Glomerular endothelial cell (primary cell): ENCODE measurements at places on chromosomes 7 and 10. TPM values are rescaled to one million over a fixed set of nuclear protein-coding genes. Genes with fewer than 3 reads are reported as not detected.

GRM3 gene
- total RNA-seq, result not detected in 2 replicates

SORCS1 gene
- total RNA-seq, result not detected in 2 replicates

HNRNPF gene
- total RNA-seq, result 175 and 203 TPM in 2 replicates

CYP3A5 gene
- 0.10 TPM in 1 of 2 replicates, not detected in the other for total RNA-seq

NKX2-3 gene
- not detected in 2 replicates for total RNA-seq

KLF14 gene
- total RNA-seq, result not detected in 2 replicates

CALCR gene
- total RNA-seq, result not detected in 2 replicates

SLC26A5 gene
- total RNA-seq, result not detected in 2 replicates

SVOPL gene
- not detected in 2 replicates for total RNA-seq

OR9A2 gene
- 0.18 TPM in 1 of 2 replicates, not detected in the other for total RNA-seq

ARMC3 gene
- not detected in 2 replicates for total RNA-seq

C7orf33 gene
- not detected in 2 replicates for total RNA-seq

SLC18A2 gene
- total RNA-seq, result 0.10 TPM in 1 of 2 replicates, not detected in the other

HOXA1 gene
- total RNA-seq, result 2.5 and 5.5 TPM in 2 replicates

PDE6C gene
- not detected in 2 replicates for total RNA-seq

ASZ1 gene
- not detected in 2 replicates for total RNA-seq

MYOZ1 gene
- total RNA-seq, result not detected in 2 replicates

FAM237B gene
- total RNA-seq, result not detected in 2 replicates

SAP25 gene
- 0.29 and 1.8 TPM in 2 replicates for total RNA-seq

IL2RA gene
- not detected in 2 replicates for total RNA-seq

DDIT4 gene
- total RNA-seq, result 54.6 and 80.2 TPM in 2 replicates

VWDE gene
- total RNA-seq, result 0.35 TPM in 1 of 2 replicates, not detected in the other

SFTPA1 gene
- not detected in 2 replicates for total RNA-seq

LFNG gene
- 14.8 and 21.7 TPM in 2 replicates for total RNA-seq

CFAP69 gene
- 0.10 and 0.88 TPM in 2 replicates for total RNA-seq

TMEM176A gene
- not detected in 2 replicates for total RNA-seq

FAM20C gene
- total RNA-seq, result 18.5 and 38.1 TPM in 2 replicates

C7orf57 gene
- 0.64 TPM in 1 of 2 replicates, not detected in the other for total RNA-seq

EVX1 gene
- total RNA-seq, result not detected in 2 replicates

ELFN1 gene
- total RNA-seq, result 0.05 and 1.5 TPM in 2 replicates

C10orf62 gene
- not detected in 2 replicates for total RNA-seq

UCMA gene
- not detected in 2 replicates for total RNA-seq

ST8SIA6 gene
- total RNA-seq, result 0.76 TPM in 1 of 2 replicates, not detected in the other

CTAGE6 gene
- 0.39 and 0.88 TPM in 2 replicates for total RNA-seq
